MCF 10A (cell line): ENCODE measurements at places on chromosomes 3 and 15. TPM values are rescaled to one million over a fixed set of nuclear protein-coding genes. Genes with fewer than 3 reads are reported as not detected.

DNA sequence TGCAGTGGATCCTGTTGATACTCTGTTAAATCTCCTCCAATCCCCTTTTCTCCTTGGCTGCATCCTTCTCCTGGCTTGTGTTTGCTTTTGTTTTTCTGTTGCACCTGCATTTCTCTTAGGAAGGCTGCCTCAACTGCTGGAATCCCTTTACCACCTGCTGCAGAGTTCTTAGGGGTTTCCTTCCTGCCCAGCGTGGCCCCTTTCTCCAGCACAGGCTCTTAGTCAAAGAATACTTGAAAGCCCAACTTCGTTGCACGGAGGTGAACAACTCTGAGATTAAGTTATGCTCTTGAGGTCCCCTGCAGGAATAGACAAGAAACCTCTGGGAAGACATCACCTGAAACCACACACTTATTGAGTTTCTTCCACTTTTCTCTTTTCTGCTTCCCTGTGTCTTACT, 121.6 kb upstream of the GRM7 start:
- no peak for DNase-seq

DNA sequence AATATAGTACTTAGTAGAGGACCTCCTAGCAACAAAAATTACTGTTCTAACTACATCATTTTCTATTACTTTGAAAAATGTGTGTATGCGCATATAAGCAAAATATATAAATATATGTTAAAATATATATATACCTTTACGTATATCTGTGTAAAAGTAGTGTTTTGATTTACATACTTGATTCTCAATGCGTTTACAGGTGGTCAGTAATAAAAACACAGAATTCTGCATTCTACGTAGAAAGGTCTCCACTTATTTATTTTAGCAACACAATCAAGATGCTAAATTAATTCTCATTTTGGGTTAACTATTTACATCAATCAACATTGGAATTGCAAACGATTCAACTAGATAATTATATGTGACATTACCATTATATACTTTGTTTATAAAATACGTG, 158.0 kb downstream of the ATG7 start:
- no peak for DNase-seq

The PTH1R gene
- not detected in 2 replicates for total RNA-seq

DNA sequence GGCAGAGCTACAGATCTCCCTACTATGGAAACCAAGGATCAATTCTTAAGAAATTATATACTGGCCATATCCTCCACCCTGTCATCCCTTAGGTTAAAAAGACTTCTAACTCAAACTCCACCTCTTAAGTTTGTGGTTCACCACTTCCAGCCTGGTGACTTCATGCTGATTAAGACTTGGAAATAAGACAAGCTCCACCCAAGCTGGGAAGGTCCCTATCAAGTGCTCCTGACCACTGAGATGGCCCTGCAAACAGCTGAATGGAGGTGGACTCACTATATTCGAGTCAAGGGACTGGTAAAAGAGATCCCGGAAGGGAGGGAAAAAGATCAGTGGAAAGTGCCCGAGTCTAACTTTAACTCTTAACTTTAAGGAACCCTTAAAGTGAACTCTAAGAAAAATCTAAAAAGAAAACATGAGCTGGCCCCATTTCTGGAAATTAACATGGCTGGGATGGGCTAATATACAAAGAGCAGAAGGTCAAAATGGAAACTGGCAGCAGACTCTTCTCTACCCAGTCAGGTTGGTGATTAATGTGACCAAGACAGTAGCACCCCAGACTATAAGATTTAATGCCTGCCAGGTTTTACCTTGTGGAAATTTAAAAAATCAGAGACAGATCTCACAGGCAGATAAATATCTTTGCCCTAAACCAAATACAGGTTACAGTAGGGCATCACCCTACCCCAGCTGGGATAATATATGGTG, 43.9 kb downstream of the PPCDC start:
- DNase-seq: peak; percentile 49

GRCh38 chr15:41553731-41554130, 5.3 kb upstream of the TYRO3 start:
- no peak for DNase-seq

DNA sequence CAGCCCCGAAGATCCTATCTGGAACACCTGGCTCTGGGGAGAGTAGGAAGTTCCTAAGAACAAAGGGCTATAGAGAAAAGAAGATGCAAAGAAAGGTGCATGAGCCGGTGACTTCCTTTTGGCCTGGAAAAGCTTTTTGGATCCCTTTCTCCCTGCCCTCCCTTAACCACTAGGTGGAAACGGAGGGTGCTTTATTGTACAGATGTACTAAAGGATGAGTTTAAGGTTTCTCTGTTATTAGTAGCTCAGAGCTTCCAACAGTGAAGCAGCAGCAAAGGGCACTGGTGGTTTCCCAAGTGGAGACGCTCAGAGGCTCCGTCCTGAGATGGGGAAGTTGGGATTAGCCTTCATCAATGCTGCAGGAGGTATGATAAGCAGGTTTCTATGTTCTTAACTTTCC, 5.9 kb upstream of the ADGRG7 start:
- peak; percentile 67 for DNase-seq

DNA sequence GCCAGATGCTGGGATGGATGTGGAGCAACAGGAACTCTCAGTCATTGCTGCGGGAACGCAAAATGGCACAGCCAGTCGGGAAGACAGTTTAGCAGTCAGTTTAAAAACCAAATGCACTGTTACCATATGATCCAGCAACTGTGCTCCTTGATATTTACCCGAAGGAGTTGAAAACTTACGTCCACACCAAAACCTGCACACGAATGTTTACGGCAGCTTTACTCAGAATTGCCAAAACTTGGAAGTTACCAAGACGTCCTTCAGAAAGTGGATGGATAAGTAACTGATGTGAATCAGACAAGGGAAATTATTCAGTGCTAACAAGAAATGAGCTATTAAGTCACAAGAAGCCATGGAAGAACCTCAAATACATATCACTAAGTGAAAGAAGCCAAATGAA, 36.1 kb upstream of the SLC41A3 start:
- DNase-seq: no peak

DNA sequence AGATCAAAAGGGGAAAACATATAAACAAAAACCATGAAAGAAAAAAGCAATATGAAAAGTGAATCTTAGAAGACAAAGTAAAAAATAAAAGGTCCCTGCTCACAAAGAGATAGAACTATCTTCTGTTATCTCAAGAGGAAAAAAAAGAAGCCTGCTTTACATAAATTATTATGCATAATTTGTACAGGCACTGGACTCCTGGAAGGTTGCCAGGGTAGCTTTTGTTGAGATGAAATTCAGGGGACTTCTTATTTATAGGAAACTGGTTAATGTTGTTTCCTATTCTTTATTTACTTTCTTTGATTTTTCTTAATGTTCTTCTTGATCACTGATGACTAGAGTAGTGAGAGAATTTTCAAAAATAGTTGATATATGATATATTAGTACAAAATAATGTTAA, 66.9 kb downstream of the PPM1L start:
- DNase-seq: no peak

DNA sequence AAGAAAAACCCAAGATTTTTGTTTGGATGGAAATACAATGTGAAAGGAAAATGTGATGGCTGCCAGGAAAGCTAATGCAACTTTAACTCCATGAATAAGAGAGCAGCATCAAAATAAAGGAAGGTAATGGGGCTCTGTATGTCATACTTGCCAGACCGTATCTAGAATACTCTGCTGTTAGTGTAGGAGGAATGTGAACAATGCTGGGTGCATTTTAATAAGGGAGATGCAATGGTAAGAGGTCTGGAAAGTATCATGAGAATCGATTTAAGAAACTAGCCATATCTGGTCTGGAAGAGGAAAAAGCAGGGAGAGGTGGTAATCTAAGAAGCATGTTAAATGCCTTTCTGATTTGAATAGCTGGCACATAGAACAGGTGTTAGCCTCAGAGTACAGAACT, 239.6 kb downstream of the GBE1 start:
- no peak for DNase-seq

The PCLAF gene
- total RNA-seq: 8.6 and 22.2 TPM in 2 replicates

DNA sequence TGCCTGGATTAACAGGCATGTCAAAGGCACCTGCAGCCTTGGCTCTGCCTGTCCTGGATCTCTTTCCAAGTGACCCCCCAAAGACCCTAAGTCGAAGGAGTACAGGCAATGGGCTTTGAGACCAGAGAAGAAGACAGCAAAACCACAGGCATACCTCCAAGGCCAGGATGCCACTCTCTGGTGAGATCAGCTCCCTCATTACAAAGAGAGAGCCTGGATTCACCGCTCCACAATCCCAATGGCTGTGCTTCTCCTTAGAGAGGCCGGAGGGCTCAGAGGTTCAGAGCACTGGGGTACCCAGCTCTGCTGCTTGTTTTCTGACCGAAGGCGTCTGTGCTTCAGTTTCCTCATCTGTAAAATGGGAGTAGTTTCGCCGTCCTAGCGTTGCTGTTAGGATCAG, 154.6 kb upstream of the MEF2A start:
- no peak for DNase-seq

GRCh38 chr3:197258168-197258755, 40.1 kb downstream of the DLG1 start:
- DNase-seq: no peak

- DNase-seq: peak; percentile 35
Measured at GRCh38 chr15:39747326-39747725, 35.3 kb downstream of the FSIP1 start.

DNA sequence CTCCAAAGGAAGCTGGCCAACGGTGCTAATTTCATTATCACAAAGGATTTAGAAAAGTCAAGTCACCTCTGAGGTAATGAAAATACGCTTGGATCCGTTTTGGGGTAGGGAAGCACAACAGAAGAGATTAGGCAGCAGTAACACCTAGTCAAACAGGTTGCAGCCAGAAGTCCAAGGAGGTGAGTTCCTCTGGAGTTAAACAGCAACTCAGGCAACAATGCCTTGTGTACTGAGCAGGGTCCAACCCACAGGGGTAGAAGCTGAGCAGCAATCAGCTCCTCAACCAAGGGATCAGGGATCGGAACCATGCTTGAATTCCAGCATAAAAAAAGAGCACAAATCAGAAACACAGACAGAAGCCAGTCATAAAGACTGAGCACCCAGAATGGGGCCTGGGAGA, 88.1 kb upstream of the SPRED1 start:
- no peak for DNase-seq

The GABRG3 gene
- not detected in 2 replicates for total RNA-seq

GRCh38 chr15:41905036-41905793, 11.4 kb upstream of the SPTBN5 start:
- no peak for DNase-seq

GRCh38 chr3:186640473-186640818, 247 bp downstream of the FETUB start:
- DNase-seq: peak; percentile 96

GRCh38 chr3:190110826-190111225, 9.9 kb downstream of the P3H2 start:
- no peak for DNase-seq

The LTK gene
- total RNA-seq: 0.17 TPM in 1 of 2 replicates, not detected in the other

DNA sequence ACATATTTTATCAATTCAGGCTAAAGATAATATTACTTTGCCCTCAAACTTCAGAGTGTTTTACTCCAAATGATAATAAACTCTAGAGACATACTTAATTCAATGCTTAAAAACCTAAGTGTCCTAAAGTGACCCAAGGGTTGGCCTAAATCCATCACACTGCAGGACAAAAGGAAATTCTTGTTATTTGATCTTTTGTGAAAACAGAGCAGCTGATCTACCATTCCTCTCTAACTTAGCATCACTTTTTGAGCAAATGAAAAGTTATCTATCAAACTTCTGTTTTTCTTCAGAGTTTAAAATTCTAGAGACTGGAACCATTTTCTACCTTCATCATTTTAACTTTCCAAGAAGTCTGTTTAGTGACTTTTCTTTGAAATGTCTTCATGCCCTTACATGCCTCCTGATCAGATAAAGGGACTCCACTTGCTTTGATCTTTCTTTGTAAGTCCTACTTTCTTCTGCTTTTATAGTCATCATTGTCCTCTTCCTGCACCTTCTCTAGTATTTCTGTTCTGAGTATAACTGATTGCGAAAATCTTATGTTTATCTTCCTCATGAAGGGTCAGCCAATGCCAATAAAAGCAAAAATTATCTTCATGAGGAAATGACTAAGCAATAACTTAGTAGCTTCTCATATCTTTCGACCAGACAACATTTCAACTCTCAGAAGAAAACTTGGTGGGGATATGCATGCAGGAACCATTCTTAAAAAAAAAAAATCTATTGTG, 378.7 kb upstream of the TGFBR2 start:
- peak; percentile 86 for DNase-seq

DNA sequence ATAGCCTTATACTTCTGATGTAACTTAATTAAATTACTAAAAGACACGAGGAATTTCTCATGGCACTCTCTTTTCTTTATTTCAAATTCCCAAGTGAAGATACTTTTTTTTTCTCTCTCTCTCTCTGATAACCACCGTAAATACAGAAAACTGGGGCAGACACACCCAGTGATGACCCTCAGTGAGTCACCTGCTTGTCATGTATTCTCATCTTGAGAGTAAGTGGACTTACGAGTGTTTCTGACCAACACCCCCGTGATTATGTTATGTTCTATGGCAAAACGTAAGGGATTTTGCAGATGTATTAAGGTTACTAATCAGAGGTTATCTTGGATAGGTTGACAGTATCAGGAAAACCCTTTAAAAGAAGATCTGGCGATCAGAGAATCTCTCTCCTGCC, 348.8 kb upstream of the ZNF717 start:
- DNase-seq: peak; percentile 15

The GPR171 gene
- not detected in 2 replicates for total RNA-seq

The RASGRP1 gene
- not detected in 2 replicates for total RNA-seq

The SNTN gene
- not detected in 2 replicates for total RNA-seq

The MME gene
- 26.3 and 37.0 TPM in 2 replicates for total RNA-seq

GRCh38 chr15:25862071-25862471, 1.1 kb downstream of the ATP10A start:
- DNase-seq: no peak

The CDC25A gene
- 7.3 and 8.6 TPM in 2 replicates for total RNA-seq

DNA sequence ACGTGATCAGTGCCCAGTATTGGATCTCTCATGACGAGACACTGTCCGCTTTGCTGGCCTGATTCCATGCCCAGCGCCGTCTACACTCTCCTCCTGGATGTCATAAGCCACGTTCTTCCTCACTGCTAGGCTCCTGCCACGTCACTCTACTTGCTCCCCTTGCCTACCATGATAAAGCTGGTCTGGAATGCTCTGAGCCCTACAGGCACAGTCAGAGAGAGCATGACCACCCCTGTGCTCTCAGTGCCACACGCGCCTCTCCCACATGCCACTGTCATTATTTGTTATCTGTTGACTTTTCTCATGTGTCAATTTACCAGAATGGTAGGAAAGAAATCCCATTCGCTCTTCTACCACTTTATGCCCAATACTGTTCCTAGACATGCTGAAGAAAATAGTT, 148.6 kb downstream of the ANO10 start:
- no peak for DNase-seq

The MST1R gene
- 66.4 and 103 TPM in 2 replicates for total RNA-seq

GRCh38 chr15:77786956-77787355, 154.2 kb upstream of the LINGO1 start:
- DNase-seq: no peak

GRCh38 chr15:37095770-37096557, 4.4 kb downstream of the MEIS2 start:
- DNase-seq: no peak

The PATL2 gene
- 0.16 and 0.71 TPM in 2 replicates for total RNA-seq
